ENCODE measurements at places on chromosomes 16 and 17.
A peak's percentile ranks its signal among the peaks of the same experiment; 100 is the strongest.

DNA sequence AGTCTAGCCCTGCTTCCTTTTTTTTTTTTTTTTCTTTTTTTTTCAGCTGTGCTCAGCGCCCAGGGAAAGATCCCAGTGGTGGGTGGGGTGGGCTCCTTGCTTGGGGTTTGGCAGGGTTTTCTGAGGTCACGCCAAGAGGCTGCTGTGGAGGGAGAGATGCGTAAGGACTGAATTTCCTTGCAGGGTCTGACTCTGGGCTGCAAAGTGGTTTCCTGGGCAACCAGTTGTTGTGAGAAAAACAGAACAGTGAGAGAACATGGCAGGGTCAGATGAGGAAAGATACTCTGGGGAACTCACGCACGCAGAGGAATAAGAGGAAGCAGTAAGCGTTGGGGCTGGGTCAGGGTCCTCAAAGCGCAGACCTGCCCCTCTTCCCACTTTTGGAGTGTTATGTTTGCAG lies 119.5 kb downstream of the IRF8 start:
- DNase-seq: peak; percentile 43

- DNase-seq: no peak
Observed at GRCh38 chr16:46961373-46962353, 11.8 kb downstream of the DNAJA2 start.

- no peak for DNase-seq
Observed at GRCh38 chr16:20956319-20956718, 55.7 kb downstream of the LYRM1 start.

DNA sequence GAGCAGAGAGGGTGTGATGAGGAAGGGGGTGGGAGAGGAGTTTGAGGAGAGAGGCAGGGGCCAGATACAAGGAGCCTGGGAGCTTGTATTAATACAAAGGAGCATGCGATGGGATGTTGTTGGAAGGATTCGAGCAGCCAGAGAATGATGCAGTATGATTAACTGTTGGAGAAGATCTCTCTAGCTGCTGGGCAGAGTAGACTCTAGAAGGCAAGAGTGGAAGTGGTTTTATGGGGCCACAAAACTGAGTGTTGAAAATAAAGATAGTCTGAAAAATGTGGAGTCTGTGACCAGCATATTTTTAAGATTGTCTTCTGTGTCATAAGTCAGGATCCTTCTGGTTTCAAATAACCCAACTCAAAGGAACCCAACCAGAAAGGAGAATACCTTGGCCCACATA lies 98.3 kb downstream of the MSI2 start:
- no peak for DNase-seq

DNA sequence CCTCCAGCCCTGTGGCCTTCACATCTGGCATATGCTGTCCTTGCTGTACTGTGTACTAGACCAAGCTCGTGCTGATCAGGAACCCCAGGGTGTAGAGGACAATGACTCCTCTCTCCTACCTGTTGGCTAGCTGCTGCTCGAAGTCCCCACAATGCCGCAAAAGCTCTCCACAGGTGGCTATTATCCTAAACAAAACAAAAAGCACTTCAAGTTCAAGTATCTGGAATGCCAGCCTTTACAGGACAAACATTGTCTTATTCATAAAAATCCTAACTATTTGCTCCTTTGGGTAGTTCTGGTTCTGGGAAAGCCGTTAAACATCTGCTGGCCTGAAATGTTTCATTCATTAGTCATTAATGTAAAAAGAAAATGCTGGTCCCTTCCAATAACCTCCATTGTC lies 42.8 kb downstream of the COG7 start:
- no peak for DNase-seq

DNA sequence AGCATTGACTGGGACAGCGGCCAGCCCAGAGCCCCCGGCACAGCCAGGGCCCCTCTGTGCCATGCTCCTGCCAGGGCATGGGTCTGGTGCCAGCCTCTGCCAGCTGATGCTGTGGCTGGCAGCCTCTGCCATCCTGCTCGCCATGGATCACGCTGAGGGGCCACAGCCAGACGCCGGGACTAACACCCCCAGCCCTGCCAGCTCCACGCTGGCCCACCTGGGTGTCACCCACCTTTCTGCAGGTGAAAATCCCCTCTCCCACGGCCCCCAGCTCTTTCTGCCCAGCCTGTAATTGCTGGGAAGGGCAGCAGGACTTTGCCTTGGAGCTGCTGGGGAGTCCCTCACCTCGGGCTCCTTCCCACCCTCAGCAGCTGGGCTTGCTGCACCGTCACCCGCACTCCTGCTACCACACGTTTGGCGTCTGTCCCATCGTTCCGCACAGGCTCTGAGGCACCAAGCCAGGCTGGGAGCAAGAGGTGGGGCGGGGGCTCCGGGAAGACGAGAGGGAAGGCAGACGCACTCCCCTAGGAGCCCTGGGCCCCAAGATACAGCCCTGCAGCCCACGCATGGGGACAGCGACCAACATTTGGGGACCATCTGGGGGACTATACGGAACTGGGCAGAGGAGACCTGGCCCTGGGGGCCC lies 42.0 kb upstream of the ACSF3 start:
- no peak for DNase-seq

DNA sequence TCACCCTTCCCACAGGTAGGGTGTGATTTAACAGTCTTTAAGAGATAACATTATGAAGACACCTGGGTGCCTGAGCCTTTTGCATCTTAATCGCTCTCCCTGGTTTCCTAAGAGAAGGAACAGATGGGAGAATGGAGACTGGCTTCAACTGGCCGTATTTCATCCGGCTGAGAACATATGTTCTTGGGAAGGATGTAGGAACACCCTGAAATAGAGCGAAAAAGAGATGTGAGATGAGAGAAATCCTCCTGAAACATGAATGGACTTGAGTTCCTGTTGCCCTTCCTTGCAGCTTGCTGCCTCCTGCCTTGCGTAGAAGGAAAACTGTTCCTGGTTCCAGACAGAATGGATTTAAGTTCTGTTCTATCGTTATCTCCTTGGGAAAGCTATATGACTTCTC lies 385.4 kb upstream of the RBFOX1 start:
- no peak for DNase-seq

- no peak for DNase-seq
Observed at GRCh38 chr16:2484898-2485508, 10.1 kb downstream of the TBC1D24 start.

DNA sequence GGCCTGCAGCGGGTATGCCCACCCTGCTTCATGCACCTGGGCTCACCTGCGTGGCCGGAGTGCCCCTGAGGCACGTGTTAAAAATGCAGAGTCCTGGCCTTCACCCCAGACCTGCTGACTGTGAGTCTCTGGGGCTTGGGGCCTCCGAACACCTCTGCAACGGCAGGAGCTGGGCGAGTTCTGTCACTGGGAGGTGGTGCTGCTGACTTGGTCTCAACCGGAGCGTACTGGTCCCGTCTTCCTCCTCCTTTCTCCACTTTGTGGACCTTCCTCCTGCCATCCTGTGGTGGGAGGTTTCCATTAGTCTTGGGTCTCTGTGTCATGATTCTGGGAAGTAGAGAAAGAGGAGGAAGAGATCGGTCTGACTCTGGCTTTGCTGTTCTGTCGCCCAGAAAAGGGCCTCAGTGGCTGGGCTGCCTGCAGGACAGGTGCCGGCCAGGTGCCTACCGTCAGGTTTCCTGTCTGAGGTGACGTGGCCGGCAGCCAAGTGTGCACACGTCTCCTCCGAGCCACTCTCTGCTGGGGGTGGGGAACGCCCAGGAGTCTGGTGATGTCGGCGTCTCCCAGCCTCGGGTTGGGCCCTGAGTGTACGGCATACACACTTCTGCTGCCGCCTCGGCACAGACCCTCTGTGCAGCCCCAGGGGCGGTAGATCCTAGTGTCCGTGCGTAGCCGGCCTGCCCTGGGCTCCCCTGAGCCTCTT lies 6.9 kb downstream of the TSC2 start:
- no peak for DNase-seq

GRCh38 chr16:29961127-29961478 lies 776 bp upstream of the TMEM219 start:
- DNase-seq: no peak

- DNase-seq: no peak
Observed at GRCh38 chr16:89453501-89454321, 36.6 kb downstream of the ANKRD11 start.

DNA sequence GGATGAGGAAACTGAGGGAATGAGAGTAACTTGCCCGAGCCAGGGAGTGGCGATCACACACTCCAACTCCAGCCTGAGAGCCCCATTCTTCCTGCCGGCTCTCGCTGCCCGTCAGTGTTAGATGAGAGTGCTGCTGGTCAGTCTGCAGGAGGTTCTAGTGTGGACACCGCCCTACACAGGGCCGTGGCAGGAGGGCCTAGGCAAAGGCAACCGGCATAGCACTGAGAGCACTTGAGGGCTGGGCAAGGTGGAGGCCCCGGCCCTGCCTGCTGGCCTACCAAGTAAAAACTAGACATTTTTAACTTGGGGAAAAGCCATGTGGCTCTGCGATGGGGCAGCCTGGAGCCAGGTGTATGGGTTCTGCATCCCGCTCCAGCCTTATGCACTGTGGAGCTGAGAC lies 354.8 kb downstream of the SEC14L1 start:
- DNase-seq: no peak

DNA sequence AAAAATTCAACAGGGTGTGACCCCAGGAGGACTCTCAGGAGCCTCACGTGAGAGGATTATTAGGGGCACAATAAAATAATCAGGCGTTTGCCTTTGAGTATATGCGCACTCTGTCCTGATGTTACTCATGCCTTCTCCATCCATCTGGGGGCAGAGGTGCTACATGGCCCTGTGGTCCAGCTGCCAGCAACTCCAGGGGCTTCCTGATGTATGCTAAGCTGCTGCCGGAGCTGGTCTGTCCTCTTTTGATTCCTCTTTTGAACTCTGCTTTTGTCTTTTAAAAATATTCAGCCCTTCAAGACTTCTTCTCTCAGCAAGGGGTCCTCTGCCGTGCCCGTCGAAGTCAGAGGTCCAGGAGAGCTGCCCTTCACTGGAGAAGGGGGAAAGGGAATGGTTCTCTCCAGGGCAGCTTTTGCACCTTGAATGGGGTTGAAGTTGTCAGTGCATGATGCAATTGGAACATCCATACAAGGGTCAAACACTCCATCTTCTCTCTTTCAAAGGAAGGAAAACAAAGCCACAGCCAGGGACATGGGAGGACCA lies 431.4 kb downstream of the SHISA9 start:
- no peak for DNase-seq

- DNase-seq: no peak
Observed at GRCh38 chr16:67606632-67607031, 38.3 kb upstream of the CARMIL2 start.

GRCh38 chr16:71430744-71431143 lies 11.1 kb downstream of the TLE7 start:
- no peak for DNase-seq

DNA sequence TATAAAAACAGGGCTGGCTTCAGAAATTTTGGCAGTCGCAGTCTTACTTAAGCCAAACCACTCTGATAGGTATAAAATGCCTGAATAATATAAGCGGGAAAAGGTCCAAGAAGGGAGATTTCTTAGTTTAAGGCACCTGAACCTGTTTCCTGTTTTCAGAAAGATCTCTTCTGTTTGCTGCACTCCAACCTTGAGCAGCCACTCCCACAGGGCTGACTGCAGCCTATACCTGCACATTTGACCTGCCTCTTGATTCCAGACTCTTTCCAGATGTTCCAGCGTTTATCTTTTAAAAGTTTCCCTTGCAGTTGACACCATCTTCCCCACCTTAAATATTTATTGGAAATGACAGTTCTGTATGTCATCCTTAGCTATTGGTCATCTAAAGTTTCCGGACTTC lies 132.2 kb downstream of the SKAP1 start:
- no peak for DNase-seq

DNA sequence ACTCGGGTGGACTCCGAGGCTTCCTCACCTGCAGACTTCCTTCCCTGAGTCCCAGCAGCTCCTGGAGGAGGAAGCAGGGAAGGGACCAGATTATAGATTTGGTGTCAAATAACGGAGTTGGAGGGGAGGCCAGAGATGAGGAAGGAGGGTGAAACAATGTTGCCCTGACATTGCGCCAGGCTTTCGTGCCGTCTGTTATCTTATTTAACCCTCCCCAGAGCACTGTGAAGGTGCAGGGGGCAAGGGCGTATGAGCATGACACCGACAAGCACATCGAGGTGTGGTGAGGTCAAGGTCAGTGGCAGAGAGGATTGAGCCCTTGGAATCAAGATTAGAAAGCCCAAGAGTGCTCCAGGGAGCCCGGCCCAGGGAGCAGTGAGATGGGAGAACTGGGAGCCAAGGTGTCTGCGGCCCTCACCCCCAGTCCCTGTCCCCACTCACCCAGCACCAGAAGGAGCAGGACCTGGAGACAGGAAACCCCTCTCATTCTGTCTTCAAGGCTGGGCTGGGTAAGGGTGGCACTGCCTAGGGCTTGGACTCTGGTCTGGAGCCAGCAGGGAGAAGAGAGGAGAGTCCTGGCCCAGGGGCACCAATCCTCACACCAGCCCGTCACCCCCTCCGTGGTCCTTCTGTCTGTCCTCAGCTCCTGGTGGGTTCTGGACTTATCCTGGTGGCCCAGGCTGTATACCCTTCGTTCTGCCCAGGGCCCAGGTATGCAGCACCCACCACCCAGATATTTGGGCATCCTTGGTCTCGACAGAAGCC lies 1.1 kb downstream of the PRSS33 start:
- DNase-seq: no peak

GRCh38 chr16:59964232-59964924 lies 1230.3 kb upstream of the GOT2 start:
- DNase-seq: no peak

DNA sequence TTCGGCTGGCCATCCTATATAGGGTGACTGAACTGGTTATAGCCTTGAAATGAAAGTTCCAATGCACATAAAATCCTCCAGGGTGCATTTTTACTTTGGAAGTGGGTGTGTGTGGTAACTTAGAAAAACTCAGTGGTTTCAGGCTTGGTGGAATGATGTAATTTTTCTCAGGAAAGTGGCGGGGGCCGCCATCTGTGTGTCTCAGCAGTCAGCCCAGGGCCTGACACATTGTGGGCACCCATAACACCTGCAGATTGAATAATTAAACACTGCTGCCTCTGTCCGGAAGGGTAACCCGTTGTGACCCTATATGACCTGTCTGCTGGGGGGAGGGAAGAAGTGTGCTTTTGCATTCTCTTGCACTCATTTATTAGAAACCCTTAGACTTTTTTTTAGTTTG lies 2.2 kb upstream of the PDP2 start:
- DNase-seq: no peak

GRCh38 chr17:34068571-34068970 lies 186.5 kb upstream of the CCL2 start:
- DNase-seq: no peak

All from ecto neural progenitor cell (in vitro differentiated cells).